Activated T-helper 9 cell treated with anti-CD3 and anti-CD28 coated beads, Interleukin-2, amount 50 U/mL, for 16 hours (primary cell): ENCODE measurements at places on chromosomes 5 and 9.

DNA sequence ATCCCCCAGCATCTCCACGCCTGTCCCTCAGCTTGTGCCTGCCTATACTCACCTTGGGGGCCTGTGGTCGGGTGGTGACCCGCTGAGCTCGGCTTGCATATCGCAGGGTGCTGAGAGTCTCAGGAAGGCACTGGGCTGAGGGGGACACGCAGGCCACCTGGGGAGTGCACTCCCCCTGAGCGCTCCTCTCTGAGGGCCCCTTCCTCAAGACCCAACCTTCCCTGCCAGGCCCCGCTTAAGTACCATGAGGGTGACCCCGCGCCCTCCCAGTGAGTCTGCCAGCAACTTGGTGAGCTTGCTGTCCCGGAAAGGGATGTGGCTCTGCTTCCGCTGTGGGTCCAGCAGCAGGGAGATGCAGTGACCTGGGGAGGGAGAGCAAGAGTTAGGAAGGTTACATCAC is 4.1 kb downstream of the KIF12 start:
- no peak for DNase-seq

DNA sequence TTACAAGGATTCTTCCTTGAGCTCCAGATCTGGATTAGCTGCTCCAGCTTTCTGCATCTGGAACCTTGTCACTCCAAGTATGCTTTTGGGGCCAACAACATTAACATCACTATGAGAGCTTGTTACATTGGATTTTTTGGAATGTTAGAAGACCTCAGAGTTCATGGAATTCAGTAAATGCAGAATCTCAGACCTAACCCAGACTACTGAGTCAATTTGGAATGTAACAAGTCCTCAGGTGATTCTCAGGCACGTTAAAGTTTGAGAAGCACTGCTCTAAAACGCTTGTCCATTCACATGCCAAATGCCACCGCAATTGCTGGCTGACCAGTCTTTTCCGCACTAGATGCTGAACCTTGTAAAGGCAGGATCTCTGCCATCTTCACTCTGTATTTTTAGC is 251.4 kb upstream of the TRIM32 start:
- no peak for DNase-seq

DNA sequence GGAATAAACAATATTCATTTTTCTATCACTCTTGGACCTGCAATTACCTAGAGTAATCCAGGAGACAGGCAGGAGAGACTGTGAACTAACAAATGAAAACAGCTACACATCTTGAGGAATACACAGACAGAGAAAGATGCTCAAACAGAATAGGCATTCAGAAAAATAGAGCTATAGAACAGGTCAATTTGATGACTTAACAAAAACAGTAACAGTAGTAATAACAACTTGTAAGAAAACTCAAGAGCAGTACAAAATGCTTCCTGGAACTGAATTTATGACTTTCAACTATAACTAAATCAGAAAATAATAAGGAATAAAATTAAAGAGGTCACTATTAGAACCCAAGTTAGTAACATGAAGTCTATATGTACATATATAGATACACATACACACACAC is 579.3 kb downstream of the TLR4 start:
- no peak for DNase-seq

- no peak for DNase-seq
Observed at GRCh38 chr5:133996683-133997252, 8.0 kb downstream of the VDAC1 start.

- no peak for DNase-seq
Observed at GRCh38 chr5:129572060-129572459, 112.0 kb downstream of the ADAMTS19 start.

- DNase-seq: no peak
Observed at GRCh38 chr5:641331-641765, 29.2 kb downstream of the CEP72 start.

GRCh38 chr9:2023532-2023931 is 8.4 kb downstream of the SMARCA2 start:
- no peak for DNase-seq

DNA sequence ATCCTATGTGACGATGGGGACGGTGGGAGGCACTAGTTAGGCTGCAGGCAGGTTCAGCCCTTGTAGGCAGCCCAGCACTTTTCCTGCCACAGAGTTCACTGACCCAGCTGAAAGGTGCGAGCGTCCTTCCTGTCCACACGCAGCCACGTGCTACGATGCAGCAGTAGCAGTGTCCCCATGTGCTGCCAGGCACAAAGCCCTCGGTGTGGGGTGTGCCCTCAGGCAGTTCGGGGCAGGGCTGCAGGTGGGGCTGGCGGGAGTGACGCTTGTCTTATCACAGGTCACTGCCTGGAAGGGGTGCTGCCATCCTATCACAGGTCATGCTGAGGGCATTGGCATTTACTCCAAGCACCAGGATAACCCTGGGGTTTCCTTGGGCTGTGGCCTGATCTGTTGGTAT is 46.8 kb upstream of the CLPTM1L start:
- no peak for DNase-seq

- no peak for DNase-seq
Observed at GRCh38 chr9:95316794-95317118, 753 bp downstream of the FANCC start.

- no peak for DNase-seq
Observed at GRCh38 chr9:136239983-136240330, 5.7 kb downstream of the QSOX2 start.

DNA sequence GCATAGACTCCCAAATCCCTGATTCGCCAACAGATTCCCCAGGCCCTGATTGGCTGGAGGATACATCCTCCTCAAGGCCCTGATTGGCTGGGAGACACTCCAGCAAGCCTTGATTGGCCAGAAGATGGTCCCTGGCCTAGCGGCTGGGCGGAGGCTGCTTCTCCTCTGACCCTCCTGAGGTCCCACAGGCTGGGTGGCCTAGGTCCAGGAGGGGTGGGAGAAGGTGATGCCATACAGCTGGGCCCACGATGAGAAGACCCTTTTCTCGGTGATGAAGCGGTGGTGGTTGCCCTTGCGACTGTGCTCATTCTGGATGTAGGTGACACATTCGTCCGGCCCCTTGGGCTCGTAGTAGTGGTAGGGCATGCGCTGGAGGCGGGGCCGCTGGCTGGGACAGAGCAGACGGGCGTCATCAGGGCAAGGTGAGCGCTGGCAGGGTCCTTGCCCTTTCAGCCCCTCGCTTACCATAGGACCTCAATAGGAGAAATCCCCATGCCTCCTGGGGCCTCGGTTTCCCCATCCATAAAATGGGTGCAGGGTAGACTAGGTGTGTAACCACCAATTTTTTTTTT is 9.0 kb upstream of the AK1 start:
- DNase-seq: no peak

DNA sequence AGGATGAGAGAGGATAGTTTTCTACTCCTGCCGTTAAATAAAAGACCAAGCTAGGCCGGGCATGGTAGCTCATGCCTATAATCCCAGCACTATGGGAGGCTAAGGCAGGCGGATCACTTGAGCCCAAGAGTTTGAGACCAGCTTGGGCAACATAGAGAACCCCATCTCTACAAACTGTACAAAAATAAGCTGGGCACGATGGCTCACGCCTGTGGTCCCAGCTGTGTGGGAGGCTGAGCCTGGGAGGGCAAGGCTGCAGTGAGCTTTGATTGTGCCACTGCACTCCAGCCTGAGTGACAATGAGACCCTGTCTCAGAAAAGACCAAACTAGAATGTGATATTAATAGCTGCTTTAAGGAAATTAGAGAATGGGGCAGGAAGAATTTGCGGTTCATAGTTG is 158.4 kb downstream of the NIPBL start:
- DNase-seq: no peak

- DNase-seq: no peak
Observed at GRCh38 chr5:133780619-133781280, 168.4 kb upstream of the FSTL4 start.

DNA sequence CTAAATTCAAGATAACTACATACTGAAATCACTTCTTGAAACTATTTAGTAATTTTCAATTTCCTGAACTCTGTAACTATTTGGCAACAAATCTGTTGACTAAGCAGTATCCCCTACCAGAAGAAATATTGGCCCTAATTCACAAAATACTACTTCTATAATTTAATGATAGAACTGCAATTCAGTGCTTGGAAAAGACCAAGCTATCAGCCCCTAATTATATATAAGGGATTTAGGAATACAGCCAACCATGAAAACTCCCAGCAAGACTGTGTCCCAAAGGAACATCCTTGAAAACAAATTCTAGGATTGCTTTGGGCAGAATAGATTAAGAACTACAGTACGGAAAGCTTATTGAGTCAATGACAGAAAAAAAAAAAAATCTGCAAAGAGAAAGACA is 169.2 kb downstream of the RAB3C start:
- DNase-seq: no peak

- DNase-seq: no peak
Observed at GRCh38 chr5:42302186-42302585, 121.1 kb upstream of the GHR start.

- no peak for DNase-seq
Observed at GRCh38 chr9:99725852-99726251, 95.8 kb upstream of the NR4A3 start.

GRCh38 chr9:111603041-111603440 is 3.6 kb upstream of the PTGR1 start:
- DNase-seq: no peak

DNA sequence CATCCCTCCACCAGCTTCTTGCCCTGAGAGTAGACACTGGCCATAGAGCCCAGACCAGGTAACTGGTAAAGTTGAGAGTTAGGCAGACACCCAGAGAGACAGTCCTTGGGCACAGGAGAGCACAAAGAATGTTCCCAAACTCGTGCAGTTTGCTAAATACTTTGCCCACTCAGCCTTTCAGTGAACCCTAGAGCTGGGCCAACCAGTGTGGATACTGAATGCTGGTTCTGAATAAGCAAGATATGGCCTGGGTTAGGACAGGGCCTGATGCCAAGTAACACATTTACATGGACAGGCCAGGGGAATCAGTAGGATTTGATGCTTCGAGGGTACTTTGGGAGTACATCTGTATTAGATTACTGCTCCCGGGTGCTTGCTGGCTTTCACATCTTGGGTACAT is 185.4 kb downstream of the SH3GL2 start:
- DNase-seq: no peak

- no peak for DNase-seq
Observed at GRCh38 chr9:95250462-95251221, 66.9 kb downstream of the FANCC start.

DNA sequence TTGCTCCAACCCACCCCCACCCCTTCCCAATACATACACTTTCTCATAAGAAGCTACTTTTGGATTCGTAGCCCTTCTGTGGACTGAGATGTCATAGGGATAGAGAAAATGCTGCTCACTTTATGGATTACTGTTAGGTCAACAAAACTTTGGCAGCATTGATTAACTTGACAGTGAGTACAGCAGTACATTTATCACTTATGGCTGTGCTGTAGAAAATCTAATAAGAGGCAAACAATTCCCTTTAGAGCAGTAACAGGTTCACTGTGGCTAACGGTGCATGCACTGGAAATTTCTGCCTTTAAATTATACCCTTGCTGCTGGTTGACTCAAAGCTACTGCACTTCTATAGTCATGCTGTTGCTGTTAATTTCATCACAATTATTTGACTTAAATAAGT is 59.2 kb downstream of the PPIC start:
- DNase-seq: no peak

- DNase-seq: no peak
Observed at GRCh38 chr9:133990366-133991213, 1.5 kb downstream of the VAV2 start.

GRCh38 chr5:112742424-112742823 is 4.7 kb downstream of the APC start:
- DNase-seq: no peak

DNA sequence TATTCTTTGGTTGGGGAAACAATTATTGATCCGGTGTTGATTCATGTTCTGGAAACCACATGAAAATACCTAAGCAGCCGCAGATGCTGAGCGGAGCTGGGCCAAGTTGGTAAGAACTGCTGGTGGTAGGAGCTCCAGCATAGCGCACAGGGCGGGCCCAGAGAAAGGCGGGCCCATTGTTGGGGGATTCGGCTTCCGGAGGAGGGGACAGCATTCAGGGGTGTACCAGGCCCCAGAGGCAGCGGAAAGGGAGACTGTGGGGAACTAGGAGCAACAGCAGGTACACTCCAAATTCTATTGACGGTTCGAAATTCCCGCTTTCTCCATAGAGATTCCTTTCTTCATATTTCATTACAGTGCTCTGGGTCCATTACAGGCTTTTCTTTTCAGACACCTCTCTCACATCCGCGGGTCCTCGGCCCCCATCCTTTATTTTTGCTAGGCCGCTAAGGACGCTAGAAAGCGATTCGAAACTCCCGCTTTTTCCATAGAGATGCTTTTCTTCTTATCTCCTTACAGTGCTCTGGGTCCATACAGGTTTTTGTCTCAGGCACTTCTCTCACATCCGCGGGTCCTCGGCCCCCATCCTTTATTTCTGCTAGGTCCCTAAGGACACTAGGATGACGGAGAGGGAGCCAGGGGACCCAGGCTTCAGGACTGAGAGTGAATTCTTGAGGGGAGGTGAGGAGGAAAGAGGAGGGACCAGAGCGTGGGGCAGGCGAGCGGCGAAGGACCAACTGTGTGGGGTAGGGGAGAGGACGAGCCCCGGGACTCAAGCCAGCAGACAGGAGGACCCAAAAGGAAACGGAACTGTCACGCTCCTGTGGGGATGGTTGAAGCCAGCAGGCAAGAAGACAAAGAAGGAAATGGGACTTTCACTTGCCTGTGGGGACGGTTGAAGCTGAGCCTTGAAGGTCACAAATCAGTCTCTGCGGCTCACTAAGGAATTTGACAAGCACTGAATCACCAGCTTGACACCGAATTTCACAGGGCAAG is at the start of gene CCDC152:
CCDC152 (plus strand) TSS at position 213 of the 996 bp plus-strand sequence. CDS start 2,304 bp downstream, outside the sequence.
- peak; percentile 40 for DNase-seq

GRCh38 chr9:114058688-114059046 is 19.4 kb downstream of the AMBP start:
- DNase-seq: no peak

GRCh38 chr9:114691046-114691955 is 9.3 kb upstream of the TEX48 start:
- DNase-seq: peak; percentile 52

- DNase-seq: no peak
Observed at GRCh38 chr9:70101265-70101664, 57.6 kb downstream of the MAMDC2 start.

DNA sequence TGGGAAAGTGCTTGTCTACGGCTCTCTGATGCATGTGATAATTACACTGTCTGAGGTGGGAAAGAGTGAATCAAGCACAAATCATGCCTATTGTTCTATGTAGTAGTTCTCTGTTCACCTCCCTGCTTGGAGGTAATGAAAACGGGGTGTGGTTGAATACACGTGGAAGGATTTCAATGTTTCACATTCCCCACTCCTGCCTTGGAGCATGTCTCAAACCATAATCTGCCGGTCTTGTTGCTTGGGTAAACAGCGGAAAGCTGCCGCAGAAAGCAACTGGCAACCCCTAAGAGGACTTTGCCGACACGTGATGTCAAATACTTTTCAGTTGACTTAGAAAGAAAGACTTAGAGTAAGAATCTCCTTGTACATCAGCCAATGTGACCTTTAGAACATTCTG is 63.5 kb upstream of the MOCS2 start:
- no peak for DNase-seq

GRCh38 chr9:61668846-61669245 is 479.0 kb downstream of the SPATA31A7 start:
- DNase-seq: no peak

GRCh38 chr9:92986176-92987119 is 39.1 kb downstream of the FGD3 start:
- no peak for DNase-seq
